COLO829 (cell line): ENCODE measurements at places on chromosomes 3 and 15.

DNA sequence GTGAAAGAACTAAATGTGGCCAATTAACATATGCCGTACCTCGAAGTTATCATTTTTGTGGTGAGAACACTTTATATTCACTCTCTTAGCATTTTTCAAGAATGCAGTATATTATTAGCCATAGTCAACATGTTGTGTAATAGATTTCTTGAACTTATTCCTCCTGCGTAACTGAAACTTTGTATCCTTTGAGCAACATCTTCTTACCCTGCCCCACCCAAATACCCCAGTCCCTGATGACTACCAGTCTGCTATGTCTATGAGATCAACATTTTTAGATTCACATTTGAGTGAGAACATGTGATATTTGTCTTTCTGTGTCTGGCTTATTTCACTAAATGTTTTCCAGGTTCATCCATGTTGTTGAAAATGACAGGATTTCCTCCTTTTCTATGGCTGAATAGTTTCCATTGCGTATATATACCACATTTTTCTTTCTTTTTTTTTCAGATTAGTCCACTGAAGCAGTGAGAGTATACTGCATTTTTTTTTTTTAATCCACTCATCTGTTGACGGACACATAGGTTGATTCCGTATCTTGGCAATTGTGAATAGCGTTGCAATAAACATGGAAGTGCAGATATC, 12.7 kb upstream of the KBTBD8 start:
- DNase-seq: no peak

GRCh38 chr3:50218448-50218847, 13.4 kb downstream of the SLC38A3 start:
- DNase-seq: no peak

DNA sequence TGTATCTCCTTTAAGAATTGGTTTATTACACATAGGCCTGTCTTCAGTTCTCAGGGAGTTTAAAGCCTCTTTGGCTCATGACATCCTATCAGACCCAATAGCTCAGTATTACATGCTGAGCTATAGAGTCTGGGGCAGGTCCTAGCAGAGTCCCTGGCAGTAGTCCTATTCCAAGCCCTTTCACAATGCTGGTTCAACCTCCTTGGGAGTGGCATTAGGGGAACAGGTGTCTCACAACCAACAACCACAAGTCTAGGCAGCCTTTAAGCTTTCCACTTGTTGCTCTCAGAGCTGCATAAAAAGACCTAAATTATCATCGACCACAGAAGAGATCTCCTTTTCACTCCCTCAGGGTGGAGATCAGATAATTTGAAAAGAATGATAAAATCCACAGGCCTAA, 22.8 kb upstream of the C2CD4B start:
- no peak for DNase-seq

- no peak for DNase-seq
These were observed 8.9 kb upstream of the NSMCE3 start for GRCh38 chr15:29278436-29279105.

- DNase-seq: no peak
These were observed 254.3 kb downstream of the SHQ1 start for GRCh38 chr3:72593881-72594397.

GRCh38 chr3:35184775-35185174, 454.6 kb upstream of the ARPP21 start:
- no peak for DNase-seq

- no peak for DNase-seq
These were observed 26.1 kb downstream of the PTH1R start for GRCh38 chr3:46903341-46904302.
